Mammary epithelial cell (primary cell): ENCODE measurements at places on chromosomes 3 and 15. TPM values are rescaled to one million over a fixed set of nuclear protein-coding genes. Genes with fewer than 3 reads are reported as not detected.

The DZIP1L gene
- 13.7 TPM for total RNA-seq

The PDCD6IP gene
- 276 TPM for total RNA-seq

GRCh38 chr15:53869044-53869805, 109.0 kb upstream of the UNC13C start:
- no peak for DNase-seq

DNA sequence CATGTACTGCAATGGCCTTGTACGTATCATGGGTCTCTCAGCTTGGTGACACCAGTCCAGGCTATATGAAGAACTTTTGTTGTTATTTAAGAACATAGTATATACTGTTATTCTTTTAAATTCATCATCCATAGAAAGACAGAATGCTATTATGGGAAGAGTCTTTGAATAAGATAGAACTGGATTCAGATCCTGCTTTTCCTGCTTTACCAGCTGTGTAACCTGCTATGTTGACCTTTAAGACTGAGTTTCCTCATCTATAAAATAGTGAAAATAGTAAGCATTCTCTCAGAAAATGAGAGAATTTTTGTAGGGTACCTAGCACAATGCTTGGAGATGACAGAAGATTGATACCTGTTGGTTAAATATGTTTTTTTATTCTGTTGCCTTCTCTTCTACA, 204.1 kb upstream of the TBL1XR1 start:
- no peak for DNase-seq

DNA sequence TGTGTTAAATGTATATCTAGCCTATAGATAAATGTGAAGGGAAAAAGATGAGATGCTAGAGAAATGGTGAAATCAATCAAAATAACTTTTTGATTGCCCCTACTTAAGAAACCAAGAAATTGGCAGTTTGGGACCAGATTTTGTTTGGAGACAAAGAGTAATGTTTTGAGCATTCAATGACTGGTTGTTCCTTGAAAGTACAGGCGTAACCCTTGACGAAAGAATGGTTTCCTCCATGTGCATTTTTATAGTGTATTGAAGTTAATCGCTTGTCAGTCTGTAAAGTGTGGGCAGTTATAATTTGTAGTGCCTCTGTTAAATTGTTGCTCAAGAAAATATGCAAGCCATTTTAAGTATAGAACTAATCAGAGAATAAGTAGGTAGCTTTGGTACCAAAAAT, 1.2 kb downstream of the KIF23 start:
- no peak for DNase-seq

DNA sequence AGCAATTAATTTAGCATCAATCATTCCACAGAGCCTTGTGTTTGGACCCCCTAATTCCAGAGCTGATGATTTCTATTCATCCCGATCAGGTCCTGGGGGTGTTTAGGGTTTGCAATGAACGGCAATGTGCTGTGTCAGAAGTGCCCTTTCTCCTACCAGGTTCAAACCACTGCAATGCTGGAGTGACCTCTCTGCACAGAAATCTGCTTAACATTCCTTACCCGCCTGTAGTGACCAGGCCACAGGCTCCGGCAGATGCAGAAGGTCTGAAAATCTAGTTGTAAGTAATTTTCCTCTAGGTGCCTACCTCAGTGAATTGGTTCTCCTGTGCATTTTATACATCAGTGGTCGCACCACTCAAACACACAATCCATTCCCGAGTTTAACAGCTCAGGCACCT, 725.3 kb upstream of the CFAP20DC start:
- no peak for DNase-seq

DNA sequence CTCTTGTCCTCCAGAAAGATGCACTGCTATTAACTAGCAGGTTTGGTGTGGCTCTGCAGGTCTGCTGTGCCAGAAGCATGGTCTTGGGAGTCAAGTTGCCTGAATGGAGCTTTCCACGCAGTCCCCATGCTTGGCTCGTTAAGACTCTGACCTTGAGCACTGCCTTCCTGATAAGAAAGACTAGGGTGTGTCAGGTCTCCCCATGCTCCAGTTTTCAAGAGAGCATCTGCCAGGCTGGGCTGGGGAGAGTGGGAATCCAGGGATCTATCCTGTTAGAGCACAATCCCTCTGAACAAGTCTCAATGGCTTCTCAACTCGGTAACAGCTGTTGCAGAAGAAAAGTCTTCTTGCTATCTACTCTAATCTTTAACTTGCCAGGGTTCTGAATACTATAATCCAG, 98.2 kb downstream of the TJP1 start:
- no peak for DNase-seq
